Keratinocyte (primary cell): ENCODE measurements at places on chromosomes 1 and 21.

- no peak for DNase-seq
Measured at GRCh38 chr1:8512504-8512903, 194.6 kb downstream of the SLC45A1 start.

GRCh38 chr1:183480971-183481441 is 8.7 kb downstream of the SMG7 start:
- no peak for DNase-seq

DNA sequence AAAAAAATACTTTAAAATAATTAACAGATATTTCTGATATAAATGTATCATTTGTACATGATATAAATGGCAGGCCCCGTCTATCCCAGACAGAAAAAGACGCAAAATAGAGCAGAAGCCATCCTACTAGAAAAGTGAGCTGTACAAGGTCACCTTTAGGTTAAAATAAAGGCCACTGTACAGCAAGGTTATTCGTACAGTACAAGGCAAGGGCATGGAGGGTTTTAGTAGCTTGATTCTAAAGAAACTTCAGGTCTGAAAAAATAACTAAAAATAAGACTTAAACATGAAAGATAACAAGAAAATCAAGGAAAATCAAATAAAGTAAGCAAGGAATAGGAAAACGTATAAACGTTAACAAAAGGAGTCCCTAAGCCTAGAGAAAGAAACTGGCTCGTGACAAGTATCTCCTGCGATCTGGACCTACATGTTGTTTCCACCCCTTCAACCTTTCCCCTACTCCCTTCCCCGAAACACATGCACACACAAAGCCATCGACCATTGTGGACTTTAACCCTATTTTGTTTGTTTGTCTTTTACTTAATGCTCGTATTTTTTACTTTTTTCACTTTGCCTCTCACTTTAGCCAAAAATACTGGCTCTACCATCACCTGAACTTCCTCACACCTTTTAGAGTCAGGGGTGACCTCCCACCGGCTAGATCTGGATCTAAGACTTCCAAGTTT is 26.5 kb upstream of the SLC30A10 start:
- no peak for DNase-seq

DNA sequence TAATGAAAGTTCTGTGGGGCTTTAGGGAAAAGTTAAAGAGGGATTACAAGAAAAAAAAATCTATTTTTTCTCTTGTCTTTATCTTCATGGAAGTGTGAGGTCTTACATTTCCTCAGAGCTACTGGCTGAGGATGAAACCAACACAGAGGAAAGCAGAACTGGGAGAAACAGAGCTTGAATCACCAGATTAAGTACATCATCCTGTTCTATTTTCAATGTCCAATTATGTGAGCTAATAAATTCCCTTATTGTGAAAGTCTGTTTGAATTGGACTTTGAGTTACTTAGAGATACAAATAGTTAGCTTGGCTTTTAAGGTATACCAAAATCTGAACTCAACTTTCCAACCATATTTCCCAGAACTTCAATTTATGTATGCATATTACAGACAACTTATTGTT is 69.2 kb downstream of the LPGAT1 start:
- no peak for DNase-seq

GRCh38 chr21:31766899-31767298 is 35.0 kb upstream of the SCAF4 start:
- DNase-seq = no peak
